ENCODE measurements at places on chromosomes 4 and X.

GRCh38 chr4:113183032-113183605 lies 133.7 kb downstream of the ANK2 start:
- DNase-seq, result no peak

GRCh38 chrX:134525086-134525792 lies 65.3 kb downstream of the HPRT1 start:
- no peak for DNase-seq

- peak; percentile 4 for DNase-seq
Measured at GRCh38 chrX:108165383-108166111, 74.0 kb downstream of the ATG4A start.

GRCh38 chr4:38562751-38563198 lies 101.2 kb upstream of the KLF3 start:
- no peak for DNase-seq

- DNase-seq, result peak; percentile 94
Measured at GRCh38 chrX:133495464-133496391, 80.4 kb upstream of the GPC4 start.

- no peak for DNase-seq
Measured at GRCh38 chrX:30190426-30190825, 24.9 kb upstream of the MAGEB2 start.

- DNase-seq, result no peak
Measured at GRCh38 chr4:142044271-142044670, 407.9 kb downstream of the IL15 start.

- DNase-seq, result no peak
Measured at GRCh38 chr4:673349-674091, 556 bp downstream of the ATP5ME start.

DNA sequence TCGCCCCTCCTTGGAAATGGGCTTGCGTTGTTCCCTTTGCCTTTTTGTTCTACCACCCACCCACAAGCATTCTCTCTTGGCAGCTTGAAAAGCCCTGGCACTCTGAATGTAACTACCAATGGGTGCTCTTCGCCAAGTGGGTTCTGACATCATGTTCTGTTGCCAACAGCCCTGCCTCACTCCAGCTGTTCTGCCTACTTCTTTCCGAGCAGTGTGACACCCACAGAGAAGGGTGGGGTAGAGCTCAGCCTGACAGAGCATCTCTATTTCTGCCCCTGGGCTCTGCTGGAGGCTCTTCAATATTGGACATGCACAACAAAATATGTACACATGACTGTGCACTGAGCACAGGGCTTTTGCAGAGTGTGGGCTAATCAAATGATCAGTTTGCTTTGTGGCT lies 15.6 kb upstream of the EXOSC9 start:
- DNase-seq, result no peak

GRCh38 chrX:148498067-148498466 lies 2.4 kb upstream of the AFF2 start:
- DNase-seq, result no peak

DNA sequence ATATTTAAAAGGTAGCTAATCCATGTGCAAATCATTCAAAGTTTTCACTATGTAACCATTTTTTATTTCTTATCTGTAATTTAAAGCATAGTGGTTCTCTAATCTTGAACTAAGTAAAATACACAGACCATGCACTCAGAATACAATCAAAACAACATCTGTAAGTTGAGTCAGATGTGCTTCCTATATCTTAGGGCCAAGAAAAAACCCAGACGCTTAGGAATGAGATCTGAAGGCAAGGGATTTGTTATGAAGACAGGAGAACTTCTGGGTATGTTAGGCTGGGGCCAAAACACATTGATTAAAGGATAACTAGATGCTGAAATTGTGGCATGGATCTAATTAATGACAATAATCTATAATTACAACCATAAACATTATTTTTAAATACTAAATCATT lies 120.3 kb downstream of the PDE5A start:
- DNase-seq, result no peak

GRCh38 chr4:20617678-20618396 lies 82.4 kb upstream of the PACRGL start:
- peak; percentile 67 for DNase-seq

- DNase-seq, result no peak
Measured at GRCh38 chr4:155946486-155946885, 7.2 kb downstream of the CTSO start.

DNA sequence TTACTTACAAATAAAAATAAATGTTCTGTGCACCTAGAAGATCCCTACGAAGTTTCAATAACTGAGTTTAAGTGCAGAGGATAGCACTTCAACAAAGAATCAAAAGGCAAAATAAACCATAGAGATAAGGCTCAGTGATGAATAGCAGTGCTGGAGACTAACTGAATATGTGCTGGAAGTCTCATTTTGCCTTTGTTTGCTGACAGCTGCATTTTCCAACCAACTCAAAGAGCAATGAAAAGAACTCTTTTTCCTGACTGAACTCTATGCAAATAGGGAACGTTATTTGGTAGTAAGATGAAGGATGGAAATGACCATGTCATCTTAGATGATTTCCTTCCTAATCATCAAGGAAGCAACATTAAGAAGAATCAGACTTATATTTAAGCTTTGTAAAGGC lies 32.7 kb upstream of the ADH7 start:
- DNase-seq, result no peak

- DNase-seq, result no peak
Measured at GRCh38 chr4:57926311-57926710, 816.1 kb upstream of the IGFBP7 start.

DNA sequence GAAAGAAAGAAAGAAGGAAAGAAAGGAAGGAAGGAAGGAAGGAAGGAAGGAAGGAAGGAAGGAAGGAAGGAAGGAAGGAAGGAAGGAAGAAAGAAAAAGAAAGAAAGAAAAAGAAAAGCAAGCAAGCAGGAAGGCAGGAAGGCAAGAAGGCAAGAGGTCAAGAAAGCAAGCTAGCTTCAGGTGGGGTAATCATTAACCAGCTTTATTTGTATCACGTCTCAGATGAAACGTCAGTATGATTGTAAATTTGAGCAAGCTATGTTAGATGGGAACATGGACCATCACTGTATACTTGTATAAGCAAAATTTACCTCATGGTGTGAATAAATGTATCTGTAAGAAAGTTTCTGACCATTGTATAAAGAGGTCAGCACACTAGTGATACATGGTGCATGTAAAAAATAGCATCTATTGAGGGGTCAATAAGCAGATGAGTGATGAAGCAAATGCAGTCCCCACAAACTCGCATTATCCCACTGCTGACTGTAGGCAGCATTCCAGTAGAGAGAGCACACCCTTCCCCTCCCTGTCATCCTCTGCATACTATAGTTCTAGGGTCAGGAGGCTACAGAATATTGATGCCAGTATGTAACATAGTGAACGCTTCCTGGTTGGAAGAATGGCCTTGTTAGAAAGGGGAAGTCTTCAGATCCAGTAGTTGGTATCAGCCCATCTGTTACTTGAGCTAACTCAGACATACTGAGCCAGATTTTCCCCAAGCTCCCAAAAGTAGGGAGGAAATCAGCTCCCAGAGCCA lies 16.5 kb upstream of the KLHL34 start:
- DNase-seq, result no peak

DNA sequence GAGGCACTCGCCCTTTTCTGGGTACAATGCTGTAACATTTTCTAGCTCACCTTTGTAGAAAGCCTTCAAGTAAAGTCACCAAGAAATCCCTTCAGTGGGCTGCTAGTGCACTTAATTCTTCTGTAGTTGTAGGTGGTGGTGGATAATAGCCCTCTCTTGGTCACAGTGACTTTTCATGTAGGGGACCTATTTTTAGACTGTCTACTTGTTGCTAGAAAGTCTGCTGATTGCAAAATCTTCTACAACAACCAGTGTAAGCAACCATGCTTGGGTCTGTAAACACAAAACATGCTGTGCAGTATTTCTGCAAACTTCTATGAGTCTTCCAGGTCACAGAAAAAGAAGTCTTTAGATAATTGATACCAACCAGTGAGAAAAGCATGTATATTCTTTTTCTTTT lies 55.6 kb downstream of the PBDC1 start:
- no peak for DNase-seq

DNA sequence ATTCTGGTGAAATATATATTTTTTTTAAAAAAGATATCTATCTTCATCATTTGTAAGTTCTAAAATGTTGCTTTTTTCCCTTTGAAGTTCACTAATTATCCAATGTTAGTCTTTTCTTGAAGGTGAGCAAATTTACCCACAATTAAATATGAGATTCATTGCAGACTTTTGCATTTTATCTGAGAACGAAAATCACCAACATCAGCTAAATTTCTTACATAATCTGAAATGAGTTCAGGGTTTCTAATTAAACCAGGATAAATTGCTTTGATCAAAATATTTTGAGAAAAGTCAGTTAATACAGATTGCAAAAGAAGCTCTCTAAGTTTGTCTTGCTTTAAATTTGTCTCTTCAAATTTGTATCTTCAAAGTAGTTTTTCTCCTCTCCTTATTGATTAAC lies 486.4 kb upstream of the FSTL5 start:
- no peak for DNase-seq

DNA sequence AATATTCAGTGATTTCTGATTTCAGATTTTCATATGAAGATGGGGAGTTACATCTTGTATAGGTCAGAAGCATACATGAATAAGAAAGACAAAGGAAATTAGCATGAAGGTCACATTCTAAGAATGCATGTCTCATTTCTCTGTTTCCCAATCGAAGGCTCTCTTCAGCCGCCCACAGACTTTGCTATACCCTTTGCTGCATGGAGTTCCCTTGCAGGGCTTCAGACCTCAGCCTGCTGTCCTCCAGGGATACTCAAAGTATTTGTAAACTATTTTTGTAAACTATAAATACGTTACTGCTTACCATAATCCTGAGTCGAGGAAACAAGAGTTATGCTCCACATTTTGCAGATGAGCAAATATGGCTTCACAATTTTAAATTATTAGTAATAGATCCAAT lies 738.4 kb downstream of the PCDH18 start:
- no peak for DNase-seq

All from muscle of back (tissue), 13 donors.